PC-3 (cell line): ENCODE measurements at places on chromosomes 1 and 21. TPM values are rescaled to one million over a fixed set of nuclear protein-coding genes. Genes with fewer than 3 reads are reported as not detected.

SEC16B gene
- 0.07 and 0.40 TPM in 2 replicates for total RNA-seq

OR2L13 gene
- total RNA-seq, result not detected in 2 replicates

FALEC gene
- total RNA-seq, result 0.73 TPM in 1 of 2 replicates, not detected in the other

MYBPH gene
- not detected in 2 replicates for total RNA-seq

LCE2A gene
- not detected in 2 replicates for total RNA-seq

DCST1 gene
- not detected in 2 replicates for total RNA-seq

SMCP gene
- total RNA-seq, result not detected in 2 replicates

CFAP141 gene
- not detected in 2 replicates for total RNA-seq

LCE1A gene
- total RNA-seq, result not detected in 2 replicates

DHRS3 gene
- 105 and 116 TPM in 2 replicates for total RNA-seq

DYNLT5 gene
- total RNA-seq, result not detected in 2 replicates

TMEM81 gene
- 6.3 and 7.5 TPM in 2 replicates for total RNA-seq

SLC1A7 gene
- total RNA-seq, result 0.23 and 0.26 TPM in 2 replicates

GRCh38 chr1:101219924-101220870 is 16.6 kb upstream of the S1PR1 start:
- DNase-seq, result no peak

GRCh38 chr1:28154078-28154594 is 22.4 kb downstream of the PTAFR start:
- no peak for DNase-seq

- peak; percentile 54 for DNase-seq
These were observed 11.8 kb downstream of the ZBTB17 start for GRCh38 chr1:15963968-15964648.

DNA sequence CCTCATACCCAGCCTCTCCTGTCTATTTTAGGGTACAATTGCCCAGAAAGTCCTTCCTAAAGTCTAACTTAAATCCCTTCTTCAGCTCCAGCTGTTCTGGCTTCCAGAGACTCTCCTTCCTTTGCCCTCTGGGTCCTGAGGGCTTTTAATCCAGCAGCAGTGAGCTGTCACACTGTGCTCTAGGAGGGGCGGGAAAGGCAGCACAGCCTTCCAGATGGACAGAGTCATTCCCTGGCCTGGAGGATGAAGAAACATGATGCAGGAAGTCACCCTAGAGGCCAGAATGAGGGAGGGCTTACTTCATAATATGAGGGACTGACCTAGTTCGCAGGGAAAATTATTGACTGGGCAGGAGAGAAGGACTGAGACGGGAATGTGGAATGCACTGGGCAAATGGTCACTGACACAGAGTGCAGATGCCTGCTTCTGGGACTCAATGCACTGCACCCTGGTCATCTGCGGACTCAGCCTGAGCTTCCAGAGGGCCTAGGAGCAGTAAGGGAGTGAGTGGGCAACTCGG is 1.3 kb downstream of the SH2D2A start:
- peak; percentile 69 for DNase-seq

GRCh38 chr1:48069662-48070395 is 72.6 kb upstream of the TRABD2B start:
- peak; percentile 62 for DNase-seq

- no peak for DNase-seq
These were observed 9.5 kb downstream of the JAK1 start for GRCh38 chr1:64956733-64957441.

DNA sequence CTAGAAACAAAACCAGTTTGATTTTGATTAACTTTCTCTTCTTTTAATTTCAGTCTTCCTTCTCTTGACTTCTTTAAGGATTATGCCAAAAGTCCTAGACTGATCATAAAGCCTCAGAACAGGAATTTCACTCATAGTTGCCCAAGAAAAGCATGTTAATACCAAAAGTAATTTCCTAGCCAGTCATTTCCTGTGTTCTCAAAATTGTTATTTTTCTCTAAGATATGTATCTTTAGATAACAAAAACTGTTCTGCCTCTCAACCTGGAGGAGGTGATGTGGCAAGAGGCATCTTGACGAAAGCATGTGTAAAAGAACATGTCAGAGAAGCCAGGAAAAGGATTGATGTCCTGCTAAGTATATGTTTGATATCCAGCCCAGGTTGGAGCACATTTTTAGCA is 78.0 kb upstream of the IPO9 start:
- DNase-seq, result no peak

GRCh38 chr1:243526180-243526579 is 270.3 kb downstream of the SDCCAG8 start:
- no peak for DNase-seq

- DNase-seq, result no peak
These were observed 91.1 kb downstream of the STUM start for GRCh38 chr1:226639631-226640061.

- DNase-seq, result no peak
These were observed 9.4 kb downstream of the LAPTM5 start for GRCh38 chr1:30748098-30748698.

- DNase-seq, result no peak
These were observed 18.5 kb upstream of the C1orf159 start for GRCh38 chr1:1134300-1134970.

DNA sequence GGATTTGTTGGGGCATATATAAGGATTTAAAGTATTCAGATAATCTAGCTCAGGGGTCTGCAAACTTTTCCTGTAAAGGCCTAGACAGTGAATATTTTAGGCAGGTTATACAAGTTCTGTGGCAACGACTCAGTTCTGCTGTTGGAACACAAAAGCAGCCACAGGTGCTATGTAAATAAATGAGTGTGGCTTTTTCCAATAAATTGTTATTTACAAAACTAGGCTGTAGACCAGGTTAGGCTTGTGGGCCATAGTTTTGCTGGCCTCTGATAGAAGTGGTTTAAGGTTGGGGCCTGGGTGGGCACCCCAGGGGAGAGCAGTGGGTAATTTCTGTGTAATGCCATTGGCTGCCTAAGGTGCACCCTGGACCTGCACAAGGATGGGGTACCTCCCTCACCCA is 16.9 kb upstream of the IGFN1 start:
- peak; percentile 71 for DNase-seq

DNA sequence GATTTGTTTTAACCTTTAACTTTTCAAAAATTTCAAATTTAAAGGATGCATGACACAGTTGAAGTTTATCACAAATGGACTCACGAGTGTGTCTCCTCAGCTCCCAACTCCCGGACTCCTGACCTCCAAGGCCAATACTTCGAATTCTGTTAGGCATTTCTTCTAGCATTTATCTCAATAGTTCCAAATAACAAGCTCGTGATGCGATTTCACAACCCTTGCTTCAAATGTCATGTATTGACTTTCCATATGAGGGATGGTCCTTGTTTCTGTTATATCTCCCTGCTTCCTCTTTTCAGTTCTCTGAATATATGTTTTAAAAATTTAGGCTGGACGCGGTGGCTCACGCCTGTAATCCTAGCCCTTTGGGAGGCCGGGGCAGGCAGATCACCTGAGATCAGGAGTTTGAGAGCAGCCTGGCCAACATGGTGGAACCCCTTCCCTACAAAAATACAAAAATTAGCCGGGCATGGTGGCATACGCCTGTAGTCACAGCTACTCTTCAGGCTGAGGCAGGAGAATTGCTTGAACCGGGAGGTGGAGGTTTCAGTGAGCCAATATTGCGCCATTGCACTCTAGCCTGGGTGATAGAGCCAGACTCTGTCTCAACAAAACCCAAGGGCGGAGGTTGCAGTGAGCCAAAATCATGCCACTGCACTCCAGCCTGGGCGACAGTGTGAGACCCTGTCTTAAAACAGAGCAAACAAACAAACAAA is 52.0 kb upstream of the TINAGL1 start:
- no peak for DNase-seq

GRCh38 chr1:192808163-192808517 is 699 bp upstream of the RGS2 start:
- no peak for DNase-seq

DNA sequence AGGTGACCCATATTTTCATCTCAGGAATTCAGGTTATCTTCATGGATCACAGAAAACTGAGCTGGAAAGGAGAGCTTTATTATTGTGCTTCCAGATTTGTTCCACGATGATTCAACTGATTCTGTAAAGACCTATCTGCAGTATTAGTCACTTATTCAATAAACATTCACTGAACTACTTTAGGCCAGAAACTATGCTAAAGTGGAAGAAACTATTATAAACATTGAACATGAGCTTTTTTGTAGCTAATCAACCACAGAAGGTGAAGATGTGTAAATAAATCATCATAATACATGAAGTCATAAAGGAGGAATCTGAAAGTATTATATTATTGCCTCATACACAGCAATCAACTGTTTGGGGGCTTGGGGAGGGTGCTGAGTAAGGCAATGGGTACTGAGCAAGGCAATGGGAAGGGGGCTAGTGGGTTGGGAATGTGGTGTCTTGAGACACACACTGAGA is 30.6 kb upstream of the EXO1 start:
- DNase-seq, result peak; percentile 91

DNA sequence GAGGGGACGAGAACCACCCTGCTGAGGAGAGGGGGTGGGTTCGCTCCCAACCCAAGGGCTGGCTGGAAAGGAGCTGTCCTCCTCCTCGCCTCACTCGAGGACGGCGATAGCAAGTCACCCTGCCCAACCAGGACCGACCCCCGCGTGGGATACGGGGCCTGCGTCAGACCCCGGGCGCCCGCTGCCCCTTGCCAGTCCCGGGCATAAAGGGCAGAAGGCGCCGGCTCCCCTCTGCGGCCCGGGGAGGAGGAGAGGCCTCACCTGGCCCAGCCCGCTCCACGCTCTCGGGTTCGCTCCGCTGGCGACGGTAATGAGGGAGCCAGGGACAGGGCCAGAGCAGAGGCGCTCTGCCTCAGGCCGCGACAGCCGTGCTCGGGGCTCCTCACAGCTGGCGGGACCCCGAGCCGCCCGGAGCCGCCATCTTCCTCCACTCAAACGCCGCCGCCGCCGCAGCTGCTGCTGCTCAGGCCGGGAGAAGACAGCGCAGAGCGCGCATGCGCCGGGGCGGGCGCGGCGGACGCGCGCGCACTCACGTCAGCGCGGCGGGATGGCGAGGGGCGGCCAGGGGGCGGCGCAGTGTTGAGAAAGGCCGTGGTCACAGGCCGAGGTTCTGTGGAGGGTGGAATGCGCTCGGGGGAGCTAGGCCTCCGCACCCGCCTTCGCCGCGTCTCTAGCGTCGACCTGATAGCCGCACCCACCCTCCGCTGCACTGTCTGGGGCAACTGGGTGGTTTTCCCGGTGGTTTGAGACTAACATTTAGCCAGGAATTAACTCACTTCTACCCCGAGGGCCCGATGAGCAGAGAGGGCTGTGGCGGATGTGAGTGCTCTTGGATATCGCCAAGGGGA is at the start of gene FBXO42:
FBXO42 (minus strand) TSS at position 487 of the 848 bp plus-strand sequence. CDS start 37,062 bp downstream, outside the sequence.
- peak; percentile 92 for DNase-seq

DNA sequence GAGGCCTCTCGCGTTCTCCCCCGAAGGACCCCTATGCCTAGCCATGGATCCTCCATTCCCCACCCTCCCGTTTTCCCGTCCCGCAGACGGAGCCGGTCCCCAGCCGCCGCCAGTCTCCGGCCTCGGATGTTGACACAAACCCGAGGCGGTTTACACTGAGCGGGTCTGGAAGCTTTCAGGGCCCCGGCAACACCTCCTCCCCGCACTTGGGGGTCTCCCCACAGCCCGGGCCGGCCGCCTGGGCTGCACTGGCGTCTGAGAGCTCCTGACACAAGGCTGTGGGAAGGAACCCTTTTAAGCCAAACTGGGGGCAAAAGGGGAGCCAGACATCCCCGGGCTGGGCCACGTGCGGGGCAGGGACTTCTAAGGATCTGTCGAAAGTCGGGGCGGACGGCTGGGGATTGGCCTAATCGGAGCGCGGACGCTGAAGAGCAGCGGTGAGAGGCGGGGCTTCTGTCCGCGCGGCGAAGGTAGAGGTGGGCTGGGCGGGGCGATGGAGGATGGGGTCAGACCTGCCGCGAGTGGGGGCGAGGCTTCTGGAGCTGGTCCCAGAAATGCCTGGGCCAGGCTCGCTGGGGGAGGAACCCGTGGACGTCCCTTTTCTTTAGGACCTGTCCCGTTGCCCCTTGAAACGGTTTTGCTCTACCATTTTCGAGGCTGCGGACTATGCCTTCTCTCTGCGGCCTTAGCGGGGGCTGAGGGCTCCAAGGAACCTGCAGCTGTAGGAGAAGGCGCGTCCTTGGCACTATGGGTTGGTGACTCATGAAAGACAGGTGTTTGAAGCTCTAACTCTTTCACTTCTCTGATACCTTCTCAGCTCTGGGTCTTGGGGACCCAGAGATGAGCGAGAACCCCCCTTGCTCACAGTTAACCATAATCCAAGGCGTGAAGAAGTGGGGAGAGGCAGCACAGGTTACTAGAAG is 1.2 kb upstream of the HPCAL4 start:
- no peak for DNase-seq

- DNase-seq, result peak; percentile 71
These were observed 52.3 kb downstream of the PAPPA2 start for GRCh38 chr1:176515310-176515709.
